ENCODE measurements at places on chromosomes 3 and 15.

GRCh38 chr3:135412475-135412874 lies 553.1 kb upstream of the PPP2R3A start:
- no peak for DNase-seq

GRCh38 chr15:31270767-31271166 lies 55.9 kb upstream of the KLF13 start:
- no peak for DNase-seq

DNA sequence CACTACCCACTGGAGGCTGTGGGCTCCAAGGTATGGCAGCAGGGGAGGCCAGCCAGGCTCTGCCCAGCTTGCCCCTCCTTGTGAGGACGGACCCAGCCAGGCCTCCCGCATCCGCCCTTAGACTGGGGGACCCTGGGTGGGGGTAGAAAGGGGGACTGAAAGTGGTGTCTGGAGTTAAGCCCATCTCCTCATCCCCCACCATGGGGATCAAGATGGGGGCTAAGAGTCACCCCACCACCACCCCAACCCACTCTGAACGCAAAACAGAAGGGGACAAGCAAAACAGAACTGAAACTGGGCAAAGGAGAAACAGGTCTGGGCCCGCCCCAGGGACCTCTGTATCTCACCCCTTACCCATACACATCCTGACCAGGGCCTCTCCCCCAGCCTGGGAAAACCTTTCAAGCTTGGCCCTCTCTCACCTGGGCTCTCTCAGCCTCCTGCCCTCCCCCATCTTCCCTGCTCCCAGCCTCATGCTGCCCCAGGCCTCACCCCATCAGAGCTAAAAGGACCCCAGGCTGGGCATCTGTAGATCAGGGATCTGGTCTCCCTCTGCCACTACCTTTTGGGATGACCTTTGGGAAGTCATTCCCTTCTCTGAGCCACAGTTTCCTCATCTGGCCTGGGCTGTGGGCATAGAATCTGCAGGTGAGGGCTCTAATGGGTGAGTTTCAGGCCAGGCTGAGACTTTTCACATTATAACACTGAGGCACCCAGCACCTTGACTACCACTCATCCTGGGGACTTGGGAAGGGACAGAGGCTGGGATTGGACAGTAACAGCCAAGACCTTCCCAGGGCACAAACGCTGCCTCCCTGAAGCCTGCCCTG lies 30.0 kb upstream of the CYP11A1 start:
- DNase-seq: no peak

DNA sequence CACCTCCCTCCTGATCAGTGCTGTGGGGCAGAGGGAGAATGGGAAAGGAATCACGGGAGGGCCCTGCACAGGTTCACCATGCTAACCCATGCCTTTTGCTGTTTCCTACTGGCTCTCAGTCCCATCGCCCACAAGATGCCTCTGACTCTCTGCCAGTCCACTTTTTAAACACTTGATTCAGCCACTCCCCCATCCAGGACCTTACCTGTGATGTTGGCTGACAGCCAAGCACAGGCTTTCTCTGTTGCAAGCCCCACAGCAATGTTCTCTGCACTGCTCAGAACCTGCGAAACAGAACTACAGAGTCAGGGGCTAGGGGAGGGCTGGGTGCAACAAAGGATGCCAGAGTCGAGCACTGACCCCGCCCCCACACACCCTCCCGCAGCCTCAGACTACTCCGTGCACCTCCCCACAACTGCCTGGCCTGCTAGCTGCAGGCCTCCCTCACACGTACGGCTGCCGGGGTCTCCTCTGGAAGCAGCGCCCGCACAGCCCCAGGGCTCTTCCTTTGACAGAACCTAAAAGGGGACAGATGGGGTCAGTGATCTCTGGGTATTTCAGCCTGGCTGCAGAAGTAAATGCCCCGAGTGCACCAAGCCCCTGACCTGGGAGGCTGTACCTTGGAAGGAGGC lies 9.1 kb downstream of the CDAN1 start:
- DNase-seq: no peak

- DNase-seq: no peak
These were observed 69.2 kb upstream of the CSTA start for GRCh38 chr3:122255757-122256439.

DNA sequence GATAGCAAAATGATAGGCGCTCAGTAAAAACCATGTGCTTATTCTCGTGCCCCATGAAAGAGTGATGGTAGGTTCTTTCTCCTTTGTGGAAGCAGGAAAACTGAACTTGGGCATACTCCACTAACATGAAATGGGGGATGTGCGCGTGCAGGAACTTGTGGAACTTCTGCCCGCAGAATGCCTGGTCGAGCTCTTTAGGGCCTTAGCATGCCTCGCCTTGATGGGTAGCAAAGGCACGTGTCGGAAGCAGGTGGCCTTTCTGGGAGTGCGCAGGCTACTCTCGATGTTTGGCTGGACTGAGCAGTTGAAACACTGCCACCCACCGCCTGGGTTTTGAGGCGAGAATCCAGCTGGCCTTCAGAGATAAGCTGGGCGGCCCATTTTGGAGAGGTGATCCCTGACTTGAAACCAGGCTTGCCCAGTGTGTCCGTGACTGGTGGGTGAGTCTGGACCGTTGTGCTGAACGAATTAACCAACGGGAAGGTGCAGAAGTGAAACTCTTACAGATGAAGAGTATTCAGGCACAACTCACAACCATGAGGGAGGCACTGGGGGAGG lies 842 bp downstream of the PCCB start:
- DNase-seq: no peak

- no peak for DNase-seq
These were observed 16.7 kb upstream of the PPP1R2 start for GRCh38 chr3:195559723-195560409.

DNA sequence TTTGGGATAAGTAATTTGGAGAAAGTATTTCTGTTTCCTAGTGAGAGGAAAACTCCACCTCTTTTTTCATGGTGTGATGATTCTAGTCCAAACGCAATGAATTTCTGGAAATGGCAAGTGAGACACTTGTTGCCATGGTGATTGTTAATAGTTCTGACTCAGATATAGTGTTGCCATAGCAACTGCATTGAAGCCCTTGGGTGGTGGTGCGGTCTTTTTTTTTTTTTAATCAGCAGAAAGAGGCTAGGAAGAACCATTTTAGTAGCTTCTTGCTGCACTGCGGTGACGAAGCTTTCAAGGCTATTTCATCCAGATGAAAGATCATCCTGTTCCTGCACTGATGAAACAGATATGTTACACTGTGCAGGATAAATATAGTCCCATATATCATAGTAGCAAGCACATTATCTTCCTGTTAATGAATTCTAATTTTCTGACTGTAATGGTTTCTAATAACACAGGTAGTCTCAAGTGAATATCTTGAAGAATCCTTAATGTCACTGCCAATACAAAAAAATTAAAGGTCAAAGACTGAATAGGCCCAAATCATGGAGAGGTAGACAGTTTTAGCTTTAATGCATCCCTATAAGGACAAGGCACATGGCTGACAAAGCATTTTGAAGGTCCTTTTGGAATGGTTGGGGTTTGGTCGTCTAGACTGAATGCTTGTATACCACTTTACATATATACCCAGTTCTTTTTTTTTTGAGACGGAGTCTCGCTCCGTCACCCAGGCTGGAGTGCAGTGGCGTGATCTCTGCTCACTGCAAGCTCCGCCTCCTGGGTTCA lies 125.1 kb upstream of the ZBTB20 start:
- no peak for DNase-seq

- no peak for DNase-seq
These were observed 9.4 kb downstream of the AKAP13 start for GRCh38 chr15:85389772-85390171.

- DNase-seq: no peak
These were observed 465 bp upstream of the GK5 start for GRCh38 chr3:142225885-142226215.

DNA sequence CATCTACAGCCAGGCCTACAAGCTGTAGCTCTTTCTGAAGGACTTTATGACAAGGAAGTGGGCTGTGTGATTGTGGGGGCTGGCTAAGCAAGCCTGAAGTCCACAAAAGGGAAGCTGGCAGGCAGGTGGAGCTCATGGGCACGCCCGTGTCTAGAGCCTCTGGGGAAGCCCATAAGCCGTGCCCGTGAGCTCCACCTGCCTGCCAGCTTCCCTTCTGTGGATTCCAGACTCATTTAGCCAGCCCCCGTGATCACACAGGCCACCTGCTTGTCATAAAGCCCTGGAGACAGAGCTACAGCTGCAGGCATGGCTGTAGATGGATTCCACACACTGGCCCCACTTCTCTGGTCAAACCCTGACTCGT lies 15.2 kb downstream of the EFCC1 start:
- DNase-seq: peak; percentile 24

DNA sequence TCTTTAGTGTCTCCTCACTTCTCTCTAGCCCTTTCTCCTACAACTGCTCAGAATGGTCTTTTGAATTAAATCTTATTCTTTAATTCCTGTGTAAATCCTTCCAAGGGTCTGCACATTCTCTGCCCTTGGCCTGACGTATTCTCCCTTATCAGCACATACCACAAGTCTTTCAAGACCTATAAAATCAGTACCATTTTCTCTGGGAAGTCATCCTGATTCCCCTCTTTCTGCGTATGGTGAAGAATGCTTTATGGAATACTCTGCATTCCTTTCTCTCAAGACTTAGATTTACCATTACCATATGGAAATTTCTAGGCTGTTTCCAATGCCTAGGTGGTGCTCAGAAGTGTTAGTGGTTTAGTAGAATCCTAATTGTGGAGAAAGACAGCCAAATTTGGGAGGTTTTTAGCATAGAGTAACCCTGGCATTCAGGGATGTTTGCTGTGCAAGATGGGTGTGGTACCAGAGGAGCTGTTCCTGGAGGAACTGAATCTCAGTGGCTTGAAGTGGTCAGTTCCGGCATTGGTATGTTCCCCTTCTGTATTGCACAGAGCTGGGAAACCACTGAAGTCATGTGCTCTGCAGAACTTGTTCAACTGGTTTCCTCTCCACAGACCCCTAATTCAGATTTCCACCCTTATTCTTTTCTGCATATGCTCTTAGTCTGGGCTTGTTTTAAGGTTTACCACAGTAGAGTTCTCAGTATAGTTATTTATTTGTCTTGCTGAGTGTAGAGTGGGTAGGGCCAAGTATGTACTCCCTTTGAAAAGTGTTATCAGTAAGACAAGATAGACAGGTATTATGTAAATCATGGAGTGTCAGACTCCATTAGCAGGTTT lies 24.5 kb downstream of the IQGAP1 start:
- no peak for DNase-seq

GRCh38 chr15:37016231-37016630 lies 84.1 kb downstream of the MEIS2 start:
- DNase-seq: no peak

- no peak for DNase-seq
These were observed 2.7 kb downstream of the BNIP2 start for GRCh38 chr15:59686389-59686788.

Measured in activated CD4-positive, CD25-positive, alpha-beta regulatory T cell (primary cell).